ENCODE measurements at places on chromosomes 12 and 14.

DNA sequence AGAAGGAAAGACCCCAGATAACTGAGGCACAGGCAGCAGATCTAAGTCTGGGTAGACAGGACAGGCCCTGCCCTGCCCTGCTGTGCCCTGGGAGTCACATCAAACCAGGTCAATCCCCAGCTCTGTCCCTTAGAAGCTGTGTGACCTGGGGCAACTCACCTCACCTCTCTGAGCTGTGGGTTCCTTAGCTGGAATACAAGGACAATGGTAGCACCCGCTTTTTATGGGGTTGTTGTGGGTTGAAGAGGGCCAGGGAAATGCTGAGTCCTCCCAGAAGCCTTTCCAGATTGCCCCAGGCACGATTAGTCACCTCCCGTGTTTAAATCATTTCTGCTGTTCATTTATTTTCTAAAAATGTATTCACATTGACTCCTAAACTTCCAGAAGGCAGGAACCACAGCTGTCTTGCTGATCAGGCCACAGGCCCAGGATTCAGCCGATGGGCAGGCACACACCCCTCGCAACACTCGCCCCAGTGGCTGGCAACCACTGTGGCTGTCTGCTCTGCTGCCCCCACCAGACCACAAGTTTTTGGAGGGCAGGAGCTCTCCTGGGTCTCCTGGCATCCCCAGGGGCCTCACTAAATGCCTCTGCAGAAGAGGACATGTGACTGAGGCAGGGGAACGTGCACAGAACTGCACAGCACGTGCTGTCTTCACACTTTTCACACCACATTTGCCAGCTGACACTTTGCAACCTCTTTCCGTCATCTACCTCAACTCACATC is 3.0 kb downstream of the SELPLG start:
- DNase-seq = no peak

GRCh38 chr14:31205681-31206535 is 1.7 kb downstream of the HECTD1 start:
- DNase-seq = no peak

DNA sequence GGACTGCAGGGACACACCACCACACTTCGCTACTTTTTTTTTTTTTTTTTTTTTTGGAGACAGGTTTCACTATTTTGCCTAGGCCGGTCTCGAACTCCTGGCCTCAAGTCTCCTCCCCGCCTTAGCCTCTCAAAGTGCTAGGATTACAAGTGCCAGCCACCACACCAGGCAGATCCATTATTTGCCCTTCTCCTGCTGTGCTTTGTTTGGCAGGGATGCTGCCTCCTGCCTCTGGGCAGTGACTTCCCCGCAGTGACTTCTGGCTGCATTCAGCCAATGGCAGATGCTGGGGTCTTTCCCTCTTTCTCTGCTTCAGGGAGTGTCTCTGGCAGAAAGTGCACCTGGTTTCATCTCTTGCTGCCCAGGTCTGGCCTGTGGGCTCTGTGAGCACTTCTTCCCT is 6.7 kb upstream of the MORN3 start:
- DNase-seq = no peak

DNA sequence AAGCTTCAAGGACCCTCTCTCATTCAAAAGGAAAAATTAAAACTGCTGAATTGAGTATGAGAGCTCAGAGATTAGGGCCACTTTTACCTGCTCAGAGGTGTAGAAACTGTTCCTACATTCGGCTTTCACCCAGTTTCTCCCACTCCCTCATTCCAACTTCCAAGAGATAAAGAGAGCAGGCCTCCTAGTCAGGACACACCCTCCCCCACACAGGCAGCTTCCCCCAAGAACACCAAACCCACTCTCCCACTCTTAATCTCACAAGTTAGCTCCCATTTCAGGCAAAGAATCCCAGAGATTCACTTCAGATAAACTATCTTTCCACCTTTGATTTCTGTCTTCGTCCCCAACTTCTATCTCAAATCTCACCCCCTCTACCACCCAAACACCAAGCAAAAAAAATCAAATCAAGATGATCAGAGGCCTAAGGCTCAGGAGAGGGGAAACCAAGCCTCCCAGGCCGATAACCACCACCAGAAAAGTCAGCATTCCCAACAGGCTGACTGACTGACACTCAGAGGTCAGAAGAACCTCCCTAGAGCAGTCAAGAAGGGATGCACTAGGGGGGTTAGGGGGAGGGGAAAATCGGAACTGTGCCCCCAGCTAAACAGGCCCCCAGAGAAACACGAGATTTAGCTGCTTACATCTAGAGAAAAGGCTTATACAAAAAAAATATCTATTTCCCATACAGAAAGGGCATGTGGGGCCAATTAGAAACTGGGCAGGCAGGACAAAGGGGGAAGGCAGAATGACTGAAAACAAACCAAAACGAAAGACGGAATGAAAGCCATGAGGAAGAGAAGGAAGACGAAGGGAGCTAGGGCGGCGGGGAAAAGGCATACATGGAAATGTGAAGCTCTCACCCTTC is 13.2 kb upstream of the CDH24 start:
- no peak for DNase-seq

DNA sequence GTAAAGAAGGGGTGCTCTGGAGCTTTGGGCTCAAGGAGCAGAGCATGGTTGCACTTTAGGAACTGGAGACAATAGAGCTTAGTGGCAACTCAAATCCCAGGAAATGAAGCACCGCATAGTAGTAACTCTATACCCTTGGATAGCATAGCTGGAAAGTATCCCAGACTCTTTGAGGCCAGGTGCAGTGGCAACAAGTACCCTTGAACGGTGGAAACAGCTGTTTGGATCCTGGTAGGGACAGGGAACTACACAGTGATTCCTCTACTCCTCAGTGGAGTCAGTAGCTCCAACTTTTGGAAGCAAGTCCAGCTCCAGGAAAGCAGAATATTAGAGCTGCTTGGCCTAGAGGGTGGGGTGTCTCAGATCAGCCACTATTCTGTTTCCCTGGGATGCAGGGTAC is 129.0 kb upstream of the WSCD2 start:
- DNase-seq = no peak

GRCh38 chr12:31218203-31219025 is 107.5 kb downstream of the SINHCAF start:
- DNase-seq = no peak

Data from CD8-positive, alpha-beta T cell (primary cell).